Activated CD4-positive, alpha-beta T cell treated with anti-CD3 and anti-CD28 coated beads for 4 hours (primary cell): ENCODE measurements at places on chromosomes 12 and 14.

DNA sequence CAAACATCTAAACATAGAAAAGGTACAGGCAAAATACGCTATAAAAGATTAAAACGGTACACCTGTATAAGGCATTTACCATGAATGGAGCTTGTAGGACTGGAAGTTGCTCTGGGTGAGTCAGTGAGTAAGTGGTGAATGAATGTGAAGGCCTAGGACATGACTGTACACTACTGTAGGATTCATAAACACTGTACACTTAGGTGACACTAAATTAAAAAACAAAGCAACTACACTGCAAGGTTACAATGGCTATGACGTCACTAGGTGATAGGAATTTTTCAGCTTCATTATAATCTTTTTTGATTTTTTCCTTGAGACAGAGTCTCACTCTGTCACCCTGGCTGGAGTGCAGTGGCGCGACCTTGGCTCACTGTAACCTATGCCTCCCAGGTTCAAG is 269.2 kb downstream of the KSR2 start:
- DNase-seq, result no peak

GRCh38 chr12:75892731-75893408 is 138.7 kb downstream of the PHLDA1 start:
- no peak for DNase-seq

DNA sequence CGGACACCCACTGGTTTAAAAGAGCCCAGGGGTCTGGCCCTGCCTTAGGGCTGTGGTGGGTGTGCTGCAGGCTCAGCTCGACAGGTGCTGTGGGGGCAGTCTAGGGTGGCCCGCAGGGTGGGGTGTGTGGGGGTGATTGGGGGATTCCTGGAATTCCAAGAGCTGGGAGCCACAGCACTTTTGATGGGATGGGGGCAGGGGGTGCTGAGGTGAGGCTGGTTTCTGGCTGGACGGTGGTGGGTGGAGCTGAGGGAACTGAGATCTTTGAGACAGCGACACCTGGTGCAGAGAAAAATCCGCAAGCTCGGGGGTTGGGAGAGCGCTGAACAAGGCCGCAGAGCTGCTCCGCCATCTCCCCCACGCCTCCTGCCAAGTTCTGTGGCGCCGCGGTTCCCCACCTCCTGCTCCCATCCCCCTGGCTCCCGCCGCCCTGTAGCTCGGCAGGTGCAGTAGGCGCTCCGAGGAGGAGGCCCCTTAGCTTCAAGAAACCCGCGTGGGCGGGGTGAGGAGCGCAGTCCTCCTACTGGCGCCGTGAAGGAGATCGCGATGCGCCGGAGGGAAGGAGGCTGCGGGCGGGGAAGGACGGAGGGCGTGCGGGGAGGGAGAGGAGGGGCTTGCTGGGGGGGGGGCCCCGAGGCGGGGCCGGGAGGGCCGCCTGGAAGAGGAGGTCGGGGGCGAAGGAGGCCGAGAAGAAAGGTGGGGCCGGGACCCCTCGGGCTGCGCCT is 1.3 kb upstream of the TEDC1 start:
- peak; percentile 84 for DNase-seq

GRCh38 chr12:34393086-34393820 is 371.0 kb downstream of the ALG10 start:
- peak; percentile 0 for DNase-seq

GRCh38 chr12:101671833-101672232 is 25.6 kb upstream of the CHPT1 start:
- no peak for DNase-seq
